ENCODE measurements at places on chromosomes 16 and 17. TPM values are rescaled to one million over a fixed set of nuclear protein-coding genes. Genes with fewer than 3 reads are reported as not detected.

- DNase-seq, result no peak
Observed at GRCh38 chr16:88014252-88014781, 63.1 kb downstream of the BANP start.

DNA sequence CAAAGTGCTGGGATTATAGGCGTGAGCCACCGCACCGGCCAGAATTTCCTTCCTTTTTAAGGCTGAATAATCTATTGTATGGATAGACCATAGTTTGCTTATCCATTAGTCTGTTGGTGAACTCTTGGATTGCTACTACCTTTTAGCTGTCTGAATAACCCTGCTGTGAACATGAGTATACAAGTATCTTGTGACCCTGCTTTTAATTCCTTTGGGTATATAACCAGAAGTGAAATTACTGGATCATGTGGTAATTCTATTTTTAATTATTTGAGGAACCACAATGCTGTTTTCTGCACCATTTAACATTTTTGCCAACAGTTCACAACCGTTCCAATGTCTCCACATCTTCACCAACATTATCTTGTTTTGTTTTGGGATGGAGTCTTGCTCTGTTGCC, 4.6 kb upstream of the OTOA start:
- DNase-seq, result no peak

GRCh38 chr17:19464031-19465026, 53.3 kb downstream of the RNF112 start:
- no peak for DNase-seq

DNA sequence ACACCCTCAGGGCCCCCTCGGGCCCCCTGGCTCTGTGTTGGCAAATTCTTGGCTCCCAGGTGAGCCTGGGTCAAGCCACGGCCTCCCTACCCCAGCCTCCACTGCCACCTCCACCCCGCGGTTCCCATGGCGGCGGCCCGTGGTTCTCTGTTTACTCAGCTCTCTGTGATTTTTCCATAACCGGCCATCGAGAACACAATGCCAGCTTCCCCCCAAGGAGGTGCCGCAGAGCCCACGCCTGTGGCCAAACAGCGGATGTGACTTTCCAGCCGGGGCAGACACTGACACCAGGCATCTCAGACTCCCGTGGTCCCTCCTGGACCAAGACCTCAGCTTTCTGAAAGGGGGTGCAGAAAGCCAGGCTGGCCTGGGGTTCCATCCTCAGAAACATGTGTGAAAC, 21.6 kb upstream of the ATP2A3 start:
- no peak for DNase-seq

GRCh38 chr16:11510178-11510973, 76.3 kb downstream of the LITAF start:
- DNase-seq, result no peak

GRCh38 chr17:9009737-9010136, 11.6 kb upstream of the NTN1 start:
- no peak for DNase-seq

GRCh38 chr17:57419940-57420550, 163.7 kb downstream of the MSI2 start:
- no peak for DNase-seq

DNA sequence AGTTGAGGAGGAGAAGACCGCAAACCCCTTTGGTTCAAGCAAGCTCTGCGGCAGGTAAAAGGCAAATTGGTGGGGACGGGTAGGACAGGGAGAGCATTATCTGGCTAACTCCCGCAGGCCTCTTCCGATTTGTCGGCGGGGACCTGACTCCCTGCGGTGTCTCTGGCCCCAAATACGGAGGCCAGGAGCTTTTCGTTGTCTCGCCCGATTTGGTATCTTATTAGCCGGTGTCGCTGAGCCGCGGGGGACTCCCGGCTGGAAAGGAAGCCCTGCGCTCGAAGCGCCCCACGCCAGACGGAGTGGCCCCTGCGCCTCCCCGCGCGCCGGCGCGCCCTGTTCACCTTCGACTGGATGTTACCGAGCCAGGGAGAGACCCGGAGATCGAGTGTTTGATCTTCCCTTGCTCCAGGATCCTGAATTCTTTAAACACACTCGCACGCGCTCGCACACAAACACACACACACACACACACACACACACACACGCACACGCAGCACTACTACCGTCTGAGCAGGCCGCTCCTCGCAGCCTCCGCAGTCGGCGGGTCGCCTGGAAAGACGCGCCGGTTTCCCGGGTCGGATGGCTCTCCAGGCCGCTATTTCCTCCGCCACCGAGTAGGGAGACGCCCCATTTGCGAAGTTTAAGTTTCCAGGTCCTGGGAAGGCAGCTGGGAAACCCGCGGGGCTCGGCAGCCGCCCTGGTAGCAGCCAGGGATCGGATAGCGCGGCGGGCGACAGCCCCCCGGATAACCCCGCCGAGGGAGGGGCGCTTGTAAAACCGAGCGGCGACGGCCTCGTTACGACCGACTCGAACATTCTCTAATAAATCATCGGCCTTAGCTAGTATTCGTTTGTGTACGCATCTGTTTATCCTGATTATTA, 3.3 kb downstream of the PRAC1 start:
- peak; percentile 40 for DNase-seq

DNA sequence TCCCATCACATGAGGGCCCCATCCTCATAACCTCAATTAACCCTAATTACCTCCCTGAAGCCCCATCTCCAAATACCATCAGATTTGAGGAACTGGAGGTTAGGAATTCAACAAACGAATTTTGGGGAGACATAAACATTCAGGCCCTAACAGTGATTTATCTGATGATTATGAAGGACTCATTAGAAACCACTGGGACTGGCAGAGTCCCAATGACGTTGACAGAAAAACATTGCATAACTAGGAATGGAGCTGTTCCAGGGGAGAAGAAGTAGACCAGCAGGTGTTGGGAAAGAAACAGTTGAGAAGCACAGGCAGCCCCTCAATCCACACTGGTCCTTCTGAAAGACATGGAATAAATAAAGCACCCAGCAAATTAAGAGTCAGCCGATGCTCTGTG, 282.0 kb downstream of the MAP2K4 start:
- no peak for DNase-seq

GRCh38 chr17:63185420-63185819, 219.4 kb downstream of the TANC2 start:
- no peak for DNase-seq

DNA sequence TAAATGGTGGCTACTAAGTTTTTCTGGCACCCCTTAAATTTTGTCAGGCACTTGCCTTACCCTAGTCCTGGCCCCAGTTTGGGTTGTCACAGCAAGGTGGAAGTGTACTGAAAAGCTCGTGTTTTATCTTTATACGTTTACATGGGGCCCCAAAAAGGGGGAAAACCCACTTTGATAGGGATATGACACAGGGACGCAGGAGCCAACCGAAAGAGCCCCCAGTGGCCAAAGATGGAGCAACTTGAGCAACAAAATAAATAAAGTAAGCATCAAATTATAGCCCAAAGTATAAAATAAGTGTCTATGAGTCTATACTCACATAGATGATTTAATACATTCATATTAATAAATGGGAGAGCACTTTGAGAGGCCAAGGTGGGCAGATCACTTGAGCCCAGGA, 5.0 kb upstream of the CETP start:
- DNase-seq, result no peak

DNA sequence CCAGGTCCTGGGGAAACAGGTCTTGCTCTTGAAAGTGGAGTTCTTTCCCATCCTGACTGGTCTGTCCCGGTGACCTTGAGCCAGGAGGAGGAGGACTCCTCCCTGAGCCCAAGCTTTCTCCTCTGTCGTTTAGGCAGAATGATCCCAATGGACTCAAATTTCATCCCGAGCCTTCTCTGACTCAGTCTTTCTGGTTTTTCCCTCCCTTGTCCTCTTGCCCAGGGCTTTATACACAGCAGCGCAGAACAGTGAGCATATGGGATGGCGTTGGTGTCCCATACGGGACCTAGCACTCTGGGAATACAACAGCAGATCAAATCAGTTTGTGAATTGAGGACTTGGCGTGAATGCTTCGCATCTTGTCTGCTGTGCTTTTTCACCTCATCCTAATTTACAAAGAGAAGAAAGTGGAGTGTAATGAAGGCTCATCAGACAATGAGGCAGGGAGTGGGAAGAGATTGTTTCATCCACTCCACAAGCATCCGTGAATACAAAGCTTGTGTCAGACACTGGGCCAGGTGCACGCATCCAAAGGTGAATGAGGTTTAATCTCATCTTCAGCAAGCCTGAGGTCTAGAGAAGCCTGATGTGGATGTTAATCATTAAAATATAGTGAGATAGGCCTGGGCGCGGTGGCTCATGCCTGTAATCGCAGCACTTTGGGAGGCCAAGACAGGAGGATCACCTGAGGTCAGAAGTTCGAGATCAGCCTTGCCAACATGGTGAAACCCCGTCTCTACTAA, 1.1 kb upstream of the XYLT1 start:
- DNase-seq, result no peak

- no peak for DNase-seq
Observed at GRCh38 chr16:73166441-73166851, 118.5 kb upstream of the ZFHX3 start.

GRCh38 chr17:57889892-57890856, 40.3 kb upstream of the MRPS23 start:
- peak; percentile 82 for DNase-seq

DNA sequence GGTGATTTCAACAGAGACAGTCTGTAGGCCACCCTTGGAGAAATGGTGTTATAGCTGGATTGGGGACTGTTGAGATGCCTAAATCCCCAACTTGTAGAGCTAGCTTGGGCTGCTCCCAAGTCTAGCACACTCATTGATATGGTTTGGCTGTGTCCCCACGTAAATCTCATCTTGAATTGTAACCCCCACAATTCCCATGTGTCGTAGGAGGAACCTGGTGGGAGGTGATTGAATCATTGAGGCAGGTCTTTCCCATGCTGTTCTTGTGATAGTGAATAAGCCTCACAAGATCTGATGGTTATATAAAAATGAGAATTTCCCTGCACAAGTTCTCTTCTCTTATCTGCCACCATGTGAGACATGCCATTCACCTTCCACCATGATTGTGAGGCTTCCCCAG, 536.0 kb downstream of the CDH13 start:
- DNase-seq, result no peak

DNA sequence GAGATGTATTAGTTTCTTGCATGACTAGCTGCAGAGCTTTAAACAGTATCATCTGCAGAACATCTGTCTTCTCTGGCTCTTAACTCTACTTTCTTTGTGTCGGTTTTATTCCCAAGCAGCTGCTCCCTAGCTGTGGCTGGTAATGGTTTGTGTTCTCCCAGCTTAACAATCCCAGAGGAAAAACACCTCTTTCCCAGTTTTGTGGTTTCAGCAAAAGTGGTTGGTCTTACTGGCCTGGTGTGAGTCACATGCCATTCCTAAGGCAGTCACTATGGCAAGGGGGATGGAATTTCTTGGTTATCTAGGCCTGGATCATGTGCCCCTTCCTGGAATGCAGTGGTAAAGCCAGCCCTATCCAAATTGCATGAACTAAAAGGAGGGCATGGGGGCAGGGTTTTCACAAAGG, 27.5 kb downstream of the OMG start:
- DNase-seq, result no peak

DNA sequence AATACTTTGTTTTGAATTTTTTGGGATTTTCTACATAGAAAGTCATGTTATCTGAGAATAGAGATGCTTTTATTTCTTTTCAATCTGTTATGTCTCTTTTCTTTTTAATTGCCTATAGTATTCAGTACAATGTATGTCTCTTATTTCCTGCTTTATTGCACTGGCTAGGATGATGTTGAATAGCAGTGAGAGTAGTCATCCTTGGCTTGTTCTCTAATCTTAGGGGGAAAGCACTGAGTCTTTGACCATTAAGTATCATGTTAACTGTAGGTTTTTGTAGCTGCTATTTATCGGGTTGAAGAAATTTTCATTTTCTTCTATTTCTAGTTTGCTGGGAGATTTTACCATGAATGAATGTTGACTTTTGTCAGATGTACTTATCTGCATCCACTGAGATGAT, 10.0 kb upstream of the ABCA3 start:
- DNase-seq, result no peak

DNA sequence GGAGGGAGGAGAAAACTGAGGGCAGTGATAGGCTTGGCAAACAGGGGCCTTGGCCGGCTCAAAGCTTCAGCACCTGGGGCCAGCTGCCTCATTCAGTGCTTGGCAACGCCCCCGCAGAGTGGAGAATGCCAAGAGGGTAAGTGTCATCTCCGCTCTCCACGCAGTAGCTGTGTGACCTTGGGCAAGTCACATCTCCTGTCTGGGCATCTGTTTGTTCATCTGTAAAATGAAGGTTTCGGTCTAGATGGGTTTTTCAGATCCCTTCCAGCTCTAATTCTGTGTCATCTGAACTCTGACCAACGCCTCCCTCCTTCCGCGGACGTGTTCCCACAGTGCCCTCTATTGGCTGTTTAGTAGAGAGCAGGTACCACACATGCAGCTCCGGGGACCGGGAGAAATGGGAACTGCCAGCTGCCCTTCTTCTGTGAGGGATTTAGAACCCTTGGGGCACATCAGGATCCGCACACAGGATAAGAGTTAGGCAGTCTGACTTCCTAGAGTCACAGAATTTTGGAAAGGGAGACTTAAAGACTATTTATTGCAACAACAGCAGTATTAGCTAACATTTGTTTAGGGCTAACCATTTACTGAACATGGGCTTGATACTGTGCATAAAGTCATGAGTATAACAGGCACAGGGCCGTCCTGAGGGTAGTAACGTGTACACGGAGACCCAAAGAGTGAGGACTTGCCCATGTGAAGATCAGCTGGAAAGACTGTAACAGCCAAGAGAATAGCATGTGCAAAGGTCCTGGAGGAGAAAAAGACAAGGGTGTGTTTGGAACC, 26.8 kb downstream of the GP2 start:
- DNase-seq, result peak; percentile 47

- peak; percentile 15 for DNase-seq
Observed at GRCh38 chr16:64489449-64489848, 632.4 kb downstream of the CDH11 start.

DNA sequence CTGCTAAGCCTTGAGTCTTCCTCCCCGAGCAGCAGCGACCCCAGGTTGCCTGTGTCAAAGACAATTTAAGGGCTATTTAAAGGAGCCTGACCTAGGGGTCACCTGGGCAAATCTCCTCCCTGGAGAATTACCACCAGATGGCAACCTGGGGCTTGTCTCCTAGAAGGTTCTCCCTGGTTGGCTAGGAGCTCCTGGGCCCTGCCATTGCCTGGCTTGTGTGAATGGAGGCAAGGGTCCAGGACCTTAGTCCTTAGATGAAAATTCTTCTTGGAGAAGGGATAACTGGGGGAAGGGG, 51.3 kb upstream of the TAC4 start:
- DNase-seq, result no peak

- DNase-seq, result no peak
Observed at GRCh38 chr17:42590886-42591285, 13.4 kb upstream of the PSMC3IP start.

ITGAD gene
- total RNA-seq, result not detected

TEX19 gene
- total RNA-seq, result 10.6 TPM

SP6 gene
- total RNA-seq, result 1.4 TPM

KRT15 gene
- total RNA-seq, result 138 TPM

LAT gene
- 4.7 TPM for total RNA-seq

TMEM238L gene
- total RNA-seq, result 12.0 TPM

CCT6B gene
- 7.1 TPM for total RNA-seq

LDHD gene
- 55.3 TPM for total RNA-seq

CHRNE gene
- 1.0 TPM for total RNA-seq

WSCD1 gene
- total RNA-seq, result 4.1 TPM

CTRB1 gene
- not detected for total RNA-seq

WFDC1 gene
- total RNA-seq, result 60.9 TPM

All from prostate gland (tissue), 2 donors.